ENCODE measurements at places on chromosomes 13 and 19.
A peak's percentile ranks its signal among the peaks of the same experiment; 100 is the strongest.

GRCh38 chr13:51794964-51795363 is 9.0 kb downstream of the DHRS12 start:
- DNase-seq, result no peak

- DNase-seq, result peak; percentile 71
These were observed at the start of gene PPM1N for GRCh38 chr19:45498411-45499195. TSS of gene PPM1N (plus strand) at chr19:45498443. CDS start at chr19:45498473, 30 bp downstream.

GRCh38 chr13:36847606-36848005 is 28.6 kb downstream of the RFXAP start:
- DNase-seq, result no peak

- DNase-seq, result no peak
These were observed 28.5 kb upstream of the TEX29 start for GRCh38 chr13:111291908-111292307.

- no peak for DNase-seq
These were observed 4.6 kb upstream of the CDC16 start for GRCh38 chr13:114230117-114230516.

GRCh38 chr13:47188802-47189201 is 291.9 kb upstream of the HTR2A start:
- DNase-seq, result no peak

GRCh38 chr13:91988331-91988730 is 589.9 kb downstream of the GPC5 start:
- no peak for DNase-seq

- DNase-seq, result peak; percentile 91
These were observed 109.5 kb downstream of the KCNRG start for GRCh38 chr13:50124536-50125303.

DNA sequence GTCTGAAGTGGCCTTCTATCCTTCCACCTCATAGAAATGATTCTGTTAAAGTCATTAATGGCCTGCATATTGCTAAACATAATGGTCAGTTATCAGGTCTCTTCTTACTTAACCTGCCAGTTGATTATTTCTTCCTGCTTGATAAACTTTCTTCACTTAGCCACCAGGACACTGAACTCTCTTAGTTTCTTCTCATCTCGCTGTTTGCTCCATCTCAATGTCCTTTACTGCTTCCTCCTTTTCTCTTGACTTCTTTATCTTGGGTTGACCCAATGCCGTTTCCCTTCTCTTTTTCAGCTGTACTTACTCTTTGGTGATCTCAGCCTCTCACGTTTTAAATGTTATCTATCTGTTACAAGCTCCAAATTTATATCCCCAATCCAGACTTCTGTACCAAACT is 17.1 kb upstream of the CLC start:
- DNase-seq, result no peak

DNA sequence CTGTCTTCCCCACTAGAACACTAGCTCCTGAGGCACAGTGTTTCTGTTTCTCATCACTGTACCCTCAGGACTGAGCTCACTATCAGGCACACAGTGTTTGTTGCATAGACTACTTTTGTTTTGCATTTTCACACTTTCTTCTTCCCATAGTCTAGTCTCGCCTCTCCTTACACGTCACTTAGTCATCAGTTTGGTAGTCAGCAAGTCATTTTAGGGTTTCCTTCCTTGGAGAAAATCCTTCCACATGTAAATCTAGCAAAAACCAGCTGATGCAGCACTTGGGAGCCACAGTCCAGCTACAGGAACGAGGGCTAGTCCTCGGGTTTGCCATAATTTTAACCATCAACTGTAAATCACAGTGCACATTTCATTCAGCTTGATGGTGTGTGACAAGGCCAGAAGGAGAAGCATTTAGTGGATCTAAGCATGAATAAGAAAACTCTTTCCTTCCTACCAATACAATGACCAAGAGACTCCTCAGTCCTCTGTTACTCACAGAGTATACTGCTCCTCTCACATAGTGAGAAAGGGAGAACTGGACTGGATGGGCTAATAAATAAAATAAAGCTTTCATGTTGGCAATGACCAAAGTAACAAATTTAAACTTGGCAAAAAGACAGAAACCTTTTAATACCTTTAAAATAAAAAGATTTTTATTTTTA is 221.0 kb downstream of the KLF12 start:
- no peak for DNase-seq

DNA sequence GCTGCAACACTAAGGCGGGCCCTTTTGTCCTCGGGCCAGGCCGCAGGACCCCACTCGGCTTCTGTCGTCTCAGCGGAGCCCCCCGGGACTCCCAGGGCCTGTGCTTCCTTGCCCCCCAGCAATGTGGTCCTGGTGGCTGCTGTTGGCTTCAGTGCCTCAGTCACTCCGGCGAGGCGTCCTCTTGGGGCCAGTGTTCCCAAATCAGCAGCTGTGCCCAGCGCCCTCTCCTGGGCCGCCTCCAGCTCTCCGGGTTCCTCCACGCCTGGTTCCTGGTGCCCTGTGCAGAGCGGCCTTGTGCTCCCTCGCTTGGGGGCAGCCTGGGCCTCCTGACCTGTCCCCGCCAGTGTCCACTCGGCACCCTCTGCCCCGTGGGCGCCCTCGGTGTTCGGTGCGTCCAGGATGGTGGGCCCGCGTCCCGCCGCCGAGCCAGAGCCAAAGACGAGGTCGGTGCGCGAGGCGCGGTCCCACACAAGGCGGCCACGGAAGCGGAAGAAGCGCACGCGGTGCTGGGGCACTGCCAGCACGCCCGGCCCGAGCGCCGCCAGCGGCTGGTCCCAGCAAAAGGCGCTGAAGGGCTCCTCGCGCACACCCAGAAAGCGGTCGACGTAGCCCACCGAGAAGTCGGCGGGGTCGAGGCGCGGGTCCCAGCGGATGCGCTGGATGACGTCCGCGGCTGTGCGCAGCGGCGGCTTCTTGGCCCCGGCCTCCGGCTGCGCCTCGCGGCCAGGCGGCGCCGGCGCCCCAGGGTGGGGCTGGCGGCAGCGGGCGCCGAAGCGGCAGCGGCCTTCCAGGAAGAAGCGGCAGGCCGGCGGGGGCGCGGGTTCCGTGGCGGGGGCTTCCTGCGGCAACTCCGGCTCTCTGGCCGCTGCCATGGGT is 685 bp downstream of the LENG9 start:
- peak; percentile 71 for DNase-seq

DNA sequence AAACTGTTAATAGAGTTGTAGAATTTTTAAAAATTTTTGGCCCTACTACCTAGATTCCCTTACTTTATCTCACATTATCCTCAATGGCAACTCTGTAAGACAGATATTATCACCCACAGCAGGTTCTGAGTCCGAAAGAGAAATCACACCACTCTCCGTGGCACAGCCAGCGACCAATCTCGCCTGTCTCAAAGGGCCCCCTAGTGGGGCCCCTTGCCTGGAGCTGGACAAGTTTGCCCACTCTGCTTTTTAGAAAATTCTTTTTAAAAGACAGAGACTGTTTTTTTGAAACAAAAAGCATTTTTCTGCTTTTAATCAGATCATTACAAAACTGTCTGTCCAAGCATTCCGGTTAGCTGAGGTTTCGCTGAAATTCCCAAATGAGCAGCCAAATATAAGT is 21.7 kb downstream of the PHF11 start:
- no peak for DNase-seq

DNA sequence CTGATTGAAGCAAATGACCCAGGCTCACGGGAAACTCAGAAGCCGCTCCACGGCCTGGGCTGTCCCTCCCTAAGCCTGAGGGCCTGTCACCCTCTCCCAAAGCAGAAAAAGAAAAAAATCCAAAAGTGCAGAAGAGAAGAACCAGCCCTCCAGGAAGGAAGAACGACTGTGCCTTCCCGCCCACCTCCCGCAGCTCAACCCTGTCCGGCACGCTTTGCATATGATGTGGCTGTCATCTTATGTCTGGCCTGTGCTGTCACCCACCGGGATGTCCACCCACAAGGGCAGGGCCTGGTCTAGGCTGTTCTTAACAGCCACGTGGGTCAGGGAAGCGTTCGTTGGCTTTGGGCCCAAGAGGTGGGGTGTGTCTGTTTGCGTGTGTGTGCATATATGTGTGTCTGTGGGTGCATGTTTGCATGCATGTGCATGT is 13.7 kb downstream of the ZBTB7A start:
- DNase-seq, result no peak

GRCh38 chr13:39601636-39602035 is 1.4 kb downstream of the LHFPL6 start:
- no peak for DNase-seq

- no peak for DNase-seq
These were observed 762.2 kb downstream of the EFNB2 start for GRCh38 chr13:105773241-105773640.

DNA sequence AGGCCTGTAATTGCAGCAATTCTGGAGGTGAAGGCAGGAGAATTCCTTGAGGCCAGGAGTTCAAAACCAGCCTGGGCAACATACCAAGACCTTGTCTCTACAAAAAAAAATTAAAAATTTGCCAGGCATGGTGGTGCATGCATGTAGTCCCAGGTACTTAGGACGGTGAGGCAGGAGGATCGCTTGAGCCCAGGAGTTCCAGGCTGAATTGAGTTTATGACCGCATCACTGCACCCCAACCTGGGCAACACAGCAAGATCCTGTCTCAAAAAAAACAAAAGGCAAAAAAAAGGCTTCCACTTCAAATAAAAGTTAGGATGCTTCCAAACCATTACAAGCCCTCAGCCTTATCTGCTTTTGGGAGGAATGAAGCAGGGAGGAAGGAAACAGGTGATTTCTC is 5.2 kb downstream of the ZNF577 start:
- DNase-seq, result no peak

GRCh38 chr19:7500811-7501450 is 12.1 kb upstream of the PEX11G start:
- peak; percentile 81 for DNase-seq

DNA sequence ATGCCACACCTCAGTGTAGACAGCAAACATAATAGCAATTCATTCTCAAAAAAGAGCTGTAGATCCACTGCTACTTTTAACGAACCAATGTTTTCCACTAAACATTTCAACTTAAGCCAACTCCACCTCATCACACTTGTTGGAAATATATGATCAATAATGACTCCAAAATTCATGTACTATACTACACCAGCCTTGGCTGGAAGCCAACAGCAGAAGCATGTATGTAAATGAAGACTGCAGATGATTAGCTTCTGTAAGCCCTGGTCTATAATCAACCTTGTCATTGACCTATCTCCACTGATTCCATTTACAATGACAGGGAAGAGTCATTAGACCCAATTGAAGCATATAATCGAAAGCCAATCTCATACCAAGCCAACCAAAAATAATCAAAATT is 71.7 kb downstream of the STK24 start:
- DNase-seq, result no peak

DNA sequence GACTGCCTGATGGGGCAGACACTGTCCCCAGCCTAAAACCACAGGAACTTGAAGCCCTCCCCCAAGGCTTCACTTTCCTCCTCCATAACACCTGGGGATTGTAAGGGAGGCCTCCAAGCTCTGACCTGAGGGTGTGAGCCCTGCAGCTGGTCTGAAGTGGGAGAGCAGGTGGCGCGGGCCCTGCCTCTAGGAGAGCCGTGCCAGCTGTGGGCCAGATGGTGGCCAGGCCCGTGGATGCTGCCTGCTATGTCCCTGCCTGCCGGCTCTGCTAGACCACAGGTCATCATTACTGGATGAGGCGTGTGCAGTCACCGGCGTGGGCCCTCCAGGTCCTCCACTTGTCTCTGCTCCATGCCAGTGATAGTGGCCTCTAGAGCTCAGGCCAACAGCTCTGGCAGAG is 3.5 kb upstream of the KLHL26 start:
- no peak for DNase-seq

- DNase-seq, result no peak
These were observed 18.8 kb upstream of the EDDM13 start for GRCh38 chr19:56253737-56254136.

- no peak for DNase-seq
These were observed 478.4 kb downstream of the TSHZ3 start for GRCh38 chr19:30870876-30871275.

- no peak for DNase-seq
These were observed 77.3 kb downstream of the ZNF486 start for GRCh38 chr19:20244356-20244755.

GRCh38 chr13:47144782-47145181 is 247.9 kb upstream of the HTR2A start:
- no peak for DNase-seq

DNA sequence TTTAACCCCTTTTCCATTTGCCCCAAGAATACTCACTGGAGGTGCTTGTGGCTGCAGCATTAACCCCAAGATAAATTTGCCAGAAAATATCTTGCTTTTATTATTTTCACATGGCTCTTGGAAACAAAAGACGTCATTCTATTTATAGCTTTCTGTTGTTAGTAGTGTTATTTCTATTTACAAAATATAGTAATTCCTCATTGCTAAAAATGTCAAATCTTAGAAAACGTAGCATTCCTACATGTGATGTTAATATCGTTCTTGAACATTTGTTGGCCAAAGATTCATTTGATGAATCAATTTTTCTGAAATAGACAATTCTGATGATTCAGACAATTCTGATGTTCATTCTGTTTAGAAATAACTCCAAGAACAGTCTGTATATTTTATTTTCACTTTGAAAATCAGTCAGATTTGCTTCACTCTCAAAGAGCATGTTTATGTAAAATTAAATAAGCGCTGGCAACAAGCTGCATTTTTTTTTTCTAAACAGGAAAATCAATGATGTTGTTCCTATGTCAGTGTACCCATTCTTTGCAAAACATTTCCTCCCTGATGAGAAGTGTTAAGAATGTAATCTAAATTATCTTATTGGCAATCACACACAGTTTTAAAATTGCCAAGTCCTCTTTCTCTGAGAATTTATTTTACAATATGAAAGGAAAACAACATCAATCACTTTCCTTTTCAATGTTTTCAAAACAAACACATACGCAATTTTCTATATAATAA is 334.0 kb downstream of the KCTD12 start:
- no peak for DNase-seq

DNA sequence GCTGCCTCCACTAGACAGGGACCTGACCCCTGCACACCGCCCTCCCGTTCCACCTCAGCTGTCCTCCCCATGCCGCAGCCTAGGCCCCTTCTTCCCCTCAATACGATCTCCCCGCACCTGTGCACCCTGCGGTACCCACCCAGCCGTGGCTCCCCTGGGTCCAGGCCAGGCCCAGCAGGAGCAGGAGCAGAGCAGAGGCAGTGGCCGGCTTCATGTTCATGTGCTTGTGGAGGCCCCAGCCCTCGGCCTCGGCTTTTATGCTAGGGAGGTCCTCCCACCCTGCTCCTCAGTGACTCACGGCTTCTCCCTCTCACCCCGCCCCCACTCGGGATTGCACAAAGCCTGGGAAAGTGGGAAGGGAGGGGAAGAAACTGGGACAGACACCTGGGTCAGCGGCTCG is 11.4 kb upstream of the KRTDAP start:
- DNase-seq, result no peak

- no peak for DNase-seq
These were observed 2.2 kb downstream of the PRR22 start for GRCh38 chr19:5782322-5782721.

All from stimulated activated CD4-positive, alpha-beta T cell treated with anti-CD3 and anti-CD28 coated beads, Interleukin-2, amount 100 ng/mL, for 24 hours (primary cell).